Stimulated activated CD8-positive, alpha-beta memory T cell treated with anti-CD3 and anti-CD28 coated beads, Interleukin-12 subunit alpha, Interleukin-12 subunit beta, amount 100 ng/mL, for 4 hours (primary cell): ENCODE measurements at places on chromosomes 6 and 20.

DNA sequence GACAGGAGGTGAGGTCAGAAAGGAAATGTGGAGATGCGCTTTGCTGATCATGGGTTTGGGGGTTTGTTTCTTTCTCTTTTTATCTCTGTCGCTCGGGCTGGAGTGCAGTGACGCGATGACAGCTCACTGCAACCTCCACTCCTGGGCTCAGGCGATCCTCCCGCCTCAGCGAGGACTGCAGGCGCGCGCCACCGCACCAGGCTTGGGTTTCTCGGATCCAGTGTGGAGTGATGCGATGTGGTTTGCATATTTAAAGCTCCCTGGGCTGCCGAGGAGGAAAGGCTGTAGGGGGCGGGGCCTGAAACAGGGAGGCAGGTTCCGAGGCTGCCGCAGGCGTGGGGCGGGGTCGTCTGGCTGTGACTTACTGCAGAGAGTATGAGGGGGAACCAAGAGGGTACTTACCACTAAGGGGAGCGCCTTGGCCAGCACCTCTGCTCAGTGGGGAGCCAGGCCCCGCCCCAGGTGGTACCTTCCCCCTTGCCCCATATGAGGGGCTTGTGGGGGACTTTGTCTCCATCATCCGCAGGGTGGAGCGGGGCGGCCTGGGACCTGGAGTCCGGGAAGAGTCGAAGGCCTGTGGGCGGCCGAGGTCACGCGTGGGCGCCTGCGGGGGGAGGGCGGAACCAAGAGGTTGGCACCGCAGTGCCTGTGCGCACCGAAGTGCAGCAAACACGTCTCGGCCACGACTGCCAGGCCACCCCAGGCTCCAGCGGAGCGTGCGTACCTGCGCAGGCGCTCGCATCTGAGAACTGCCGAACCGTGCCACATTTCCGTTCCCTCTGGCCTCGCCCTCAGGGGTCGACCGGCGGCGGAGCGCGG is 12.7 kb upstream of the BAK1 start:
- peak; percentile 20 for DNase-seq

DNA sequence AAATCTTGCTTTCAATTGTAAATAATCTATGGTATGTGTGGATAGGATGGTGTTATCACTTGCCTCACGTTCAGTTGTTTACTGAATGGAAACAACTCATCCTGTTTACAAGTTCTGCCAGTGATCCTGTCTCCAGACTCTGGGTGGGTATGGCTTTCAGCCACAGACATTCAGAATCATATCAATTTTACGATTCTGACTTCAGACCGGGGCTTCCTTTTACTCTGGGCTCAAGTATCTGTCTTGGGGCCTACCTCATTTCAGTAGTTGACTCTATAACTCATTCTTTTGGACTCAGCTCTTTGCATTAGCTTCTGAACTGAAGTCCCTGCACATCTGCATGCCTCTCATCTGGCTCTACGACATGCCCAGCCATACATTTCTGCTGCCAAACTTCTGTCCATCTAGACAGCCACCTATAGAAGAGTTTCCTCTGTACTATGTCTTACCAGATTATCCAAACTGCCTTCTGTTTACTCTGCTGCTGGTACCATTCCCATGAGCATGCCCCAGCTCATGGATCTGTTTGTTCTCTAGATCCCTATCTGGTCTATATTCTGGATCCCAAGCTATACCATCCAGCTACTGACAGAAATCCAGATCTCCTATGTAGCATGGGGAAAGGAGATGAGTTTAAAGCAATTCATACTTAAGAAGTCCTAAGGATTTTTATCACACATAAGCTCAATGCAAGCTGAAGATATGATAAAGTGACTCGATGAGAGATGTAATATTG is 34.3 kb downstream of the FYN start:
- no peak for DNase-seq

GRCh38 chr6:52550014-52550575 is 26.8 kb downstream of the TRAM2 start:
- DNase-seq = no peak

- no peak for DNase-seq
These were observed 49.1 kb downstream of the FOXF2 start for GRCh38 chr6:1438471-1438881.

GRCh38 chr20:61913423-61914225 is 152.1 kb downstream of the TAF4 start:
- DNase-seq = no peak

DNA sequence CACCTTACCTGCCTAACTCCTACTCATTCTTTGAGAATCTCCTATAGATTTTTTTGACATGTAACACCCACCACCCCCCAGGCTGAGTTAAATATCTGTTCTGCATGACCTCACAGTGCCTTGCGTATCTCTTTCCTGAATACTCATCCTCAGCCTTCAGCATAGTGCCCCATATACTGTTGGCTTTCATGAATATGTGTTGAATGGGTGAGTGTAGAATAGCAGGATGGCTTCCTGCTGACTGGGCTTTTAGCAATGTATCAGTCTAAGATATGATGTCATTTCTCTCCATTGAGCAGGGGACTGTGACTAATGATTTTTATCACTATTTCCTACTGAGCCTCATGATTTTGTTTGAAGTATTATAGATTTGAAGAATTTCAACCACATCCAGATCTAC is 361.6 kb upstream of the MARCKS start:
- DNase-seq = no peak

DNA sequence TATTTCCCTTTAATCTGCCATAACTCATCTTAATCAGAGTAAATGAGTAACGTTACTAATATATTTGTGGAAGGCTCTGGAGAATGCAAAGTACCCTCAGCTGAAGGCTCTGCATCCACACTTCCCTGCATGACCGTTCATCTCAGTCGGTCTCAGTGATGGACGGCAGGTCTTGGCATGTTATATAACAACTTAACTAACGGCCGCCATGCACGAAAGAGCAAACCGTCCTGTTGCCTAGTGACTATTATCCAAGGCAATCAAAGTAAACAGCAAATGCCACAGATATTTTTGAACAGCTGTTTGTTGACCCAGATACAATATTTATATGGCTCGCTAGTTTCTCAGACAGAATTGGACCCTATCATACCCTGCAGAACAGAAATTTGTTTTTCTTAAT is 194.9 kb upstream of the SMLR1 start:
- no peak for DNase-seq

DNA sequence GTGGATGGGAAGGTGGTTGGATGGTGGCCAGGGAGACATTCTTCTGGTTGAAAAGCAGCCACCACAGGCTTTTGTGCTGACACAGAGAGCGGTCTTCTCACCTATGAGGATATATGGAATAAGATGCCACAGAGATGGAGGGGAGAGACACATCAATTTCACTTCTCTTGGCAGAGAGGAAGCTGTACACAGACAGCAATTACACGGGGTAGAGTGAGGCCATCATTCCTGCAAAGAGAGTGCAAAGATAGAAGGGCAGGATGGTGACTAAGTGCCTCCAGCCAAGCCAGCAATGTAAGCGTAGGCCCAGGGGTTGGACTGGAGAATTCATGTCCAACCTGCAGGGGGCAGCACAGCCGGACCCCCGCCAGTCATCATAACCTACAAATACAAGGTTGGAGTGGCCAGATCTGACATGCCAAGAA is 56.4 kb downstream of the NRN1 start:
- no peak for DNase-seq

- DNase-seq = no peak
These were observed 10.7 kb downstream of the TULP4 start for GRCh38 chr6:158322724-158323560.

DNA sequence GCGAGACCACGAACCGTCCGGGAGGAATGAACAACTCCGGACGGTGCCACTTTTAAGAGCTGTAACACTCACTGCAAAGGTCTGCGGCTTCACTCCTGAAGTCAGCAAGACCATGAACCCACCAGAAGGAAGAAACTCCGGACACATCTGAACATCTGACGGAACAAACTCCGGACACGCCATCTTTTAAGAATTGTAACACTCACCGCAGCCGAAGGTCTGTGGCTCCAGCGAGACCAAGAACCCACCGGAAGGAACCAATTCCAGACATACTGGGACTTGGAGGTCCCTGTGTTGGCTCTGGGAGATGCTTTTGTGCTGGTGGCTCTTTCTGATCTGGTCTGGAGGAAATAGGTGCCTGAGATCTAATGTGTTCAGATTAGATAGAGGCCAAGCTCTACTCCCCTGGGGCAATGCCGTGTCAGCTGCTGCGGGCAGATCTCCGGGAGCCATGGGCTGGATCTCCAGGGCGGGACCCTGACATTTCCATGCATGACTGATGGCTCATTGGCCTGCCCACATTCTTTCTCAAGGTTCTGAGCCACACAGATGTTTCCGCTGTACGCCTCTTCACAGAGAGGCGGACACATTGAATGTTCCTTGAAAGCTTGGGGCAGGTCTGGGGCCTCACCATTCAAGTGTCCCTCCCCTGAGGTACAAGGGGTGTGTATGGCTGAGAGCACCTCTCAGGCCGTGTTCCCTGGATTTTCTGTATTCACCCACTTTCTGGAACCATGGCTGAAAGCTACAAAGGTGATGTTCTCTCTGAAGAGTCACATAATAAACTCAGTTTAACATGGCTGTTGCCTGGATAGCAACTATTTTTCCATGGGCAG is 29.3 kb downstream of the GMPR start:
- DNase-seq = no peak

GRCh38 chr6:137811916-137812553 is 55.0 kb upstream of the TNFAIP3 start:
- DNase-seq = no peak

DNA sequence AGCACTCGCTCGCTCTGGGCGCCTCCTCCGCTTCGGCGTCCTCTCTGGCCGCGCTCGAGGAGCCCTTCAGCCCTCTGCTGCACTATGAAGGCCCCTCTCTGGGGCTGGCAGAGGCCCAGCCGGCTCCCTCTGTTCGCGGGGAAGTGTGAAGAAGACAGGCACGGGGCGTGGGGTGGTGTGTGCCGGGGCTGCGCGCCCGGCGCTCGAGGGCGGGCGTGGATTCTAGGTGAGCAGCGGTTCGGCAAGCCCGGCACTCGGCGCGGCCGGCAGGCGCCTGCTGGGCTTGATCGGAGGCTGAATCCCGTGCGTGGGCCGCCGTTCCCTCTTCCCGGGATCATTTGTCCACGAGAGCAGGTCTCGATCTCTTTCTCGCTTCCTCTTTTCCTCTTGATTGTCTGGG is 153.0 kb downstream of the SLC35B3 start:
- DNase-seq = no peak

- DNase-seq = no peak
These were observed 191.2 kb downstream of the MANEA start for GRCh38 chr6:95768539-95768938.

GRCh38 chr20:24892522-24892921 is 56.5 kb upstream of the CST7 start:
- DNase-seq = no peak

- no peak for DNase-seq
These were observed 49.8 kb downstream of the SPATA2 start for GRCh38 chr20:49865559-49865958.

DNA sequence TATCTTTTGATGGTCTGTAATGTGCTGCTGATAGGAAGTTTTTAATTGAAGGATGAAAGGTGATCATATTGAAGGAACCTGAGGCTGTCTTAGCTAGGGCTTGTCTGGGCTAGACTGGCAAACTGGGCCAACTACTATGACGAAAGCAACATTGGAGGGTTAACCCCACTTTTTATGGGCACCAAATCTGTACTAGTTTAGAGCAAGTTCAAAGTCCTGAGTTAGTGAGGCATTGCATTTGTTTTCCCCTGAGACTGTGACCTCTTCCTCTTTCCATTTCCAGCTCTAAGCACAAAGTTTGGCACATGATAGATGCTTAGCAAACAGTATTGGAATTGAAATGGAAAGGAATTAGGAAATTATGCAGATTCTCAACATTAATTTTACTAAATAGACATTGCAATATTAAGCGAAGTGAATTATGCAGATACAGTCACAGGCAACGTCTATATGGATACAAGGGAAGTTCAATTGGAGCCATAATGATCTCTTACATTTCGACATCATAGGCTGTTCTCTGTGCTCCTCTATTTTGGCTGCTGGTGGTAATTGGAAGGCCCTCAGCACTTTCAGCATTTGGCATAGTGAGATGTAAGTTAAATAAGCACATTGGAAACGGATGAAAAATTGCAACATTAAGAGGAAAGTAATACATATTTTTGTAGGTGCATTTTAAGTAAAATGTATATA is 22.2 kb downstream of the CEP57L1 start:
- DNase-seq = no peak

GRCh38 chr20:50115041-50115512 is 2.1 kb upstream of the UBE2V1 start:
- DNase-seq = no peak

DNA sequence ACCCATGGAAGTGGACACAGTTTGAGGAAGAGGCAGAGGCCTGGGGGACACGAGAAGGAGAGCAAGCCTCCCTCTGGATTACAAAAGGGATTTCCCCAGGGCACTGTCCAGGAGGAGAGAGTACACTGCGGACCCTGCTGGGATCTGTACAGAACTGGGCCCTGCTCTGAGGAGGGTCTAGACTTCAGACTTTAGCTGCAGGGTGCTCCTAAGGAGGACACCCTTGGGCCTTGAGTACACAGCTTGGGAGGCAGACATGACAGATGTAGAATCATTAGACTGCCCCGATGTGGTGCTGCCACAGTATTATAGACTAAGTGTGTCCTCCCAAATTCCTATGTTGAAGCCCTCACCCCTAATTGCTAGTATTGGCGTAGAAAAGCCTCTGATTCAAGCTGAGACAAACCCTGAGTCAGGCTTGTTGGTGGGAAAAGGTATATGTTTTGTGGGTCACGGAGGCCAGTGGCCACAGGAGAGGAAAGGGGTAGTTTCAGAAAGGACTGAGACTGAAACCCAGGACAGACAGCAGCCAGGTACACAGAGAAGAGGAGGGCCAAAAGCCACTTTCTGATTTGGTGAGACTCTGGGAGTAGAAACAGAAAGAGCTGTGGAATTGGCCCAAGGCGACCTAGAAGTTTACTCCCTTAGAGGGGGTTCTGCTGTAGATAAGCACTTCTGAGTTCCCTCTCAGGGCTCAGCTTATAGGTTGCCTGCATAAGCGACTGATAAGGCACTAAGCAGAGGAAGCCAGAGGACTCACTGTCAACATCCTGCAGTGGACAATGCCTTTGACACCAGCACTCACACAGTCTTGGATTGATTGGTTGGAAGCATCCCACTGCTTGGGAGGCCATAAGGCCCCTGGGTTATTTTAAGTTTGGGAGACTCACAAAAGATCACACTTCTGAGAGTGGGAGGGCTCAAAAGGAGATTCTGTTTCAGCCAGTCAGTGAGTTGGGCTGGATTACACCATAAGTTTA is 16.5 kb upstream of the SH3BGRL2 start:
- no peak for DNase-seq
